Activated T-helper 17 cell treated with anti-CD3 and anti-CD28 coated beads, Interleukin-2, amount 50 U/mL, for 72 hours (primary cell): ENCODE measurements at places on chromosomes 2 and 18. TPM values are rescaled to one million over a fixed set of nuclear protein-coding genes. Genes with fewer than 3 reads are reported as not detected.

Gene KCNF1
- total RNA-seq = not detected

Gene IL36G
- not detected for total RNA-seq

Gene FLACC1
- 1.1 TPM for total RNA-seq

Gene CHN1
- total RNA-seq = 8.8 TPM

Gene CD226
- 146 TPM for total RNA-seq

Gene MAP3K19
- total RNA-seq = not detected

Gene TMEM247
- total RNA-seq = not detected

Gene EPAS1
- 53.7 TPM for total RNA-seq

Gene BIRC6
- total RNA-seq = 117 TPM
